ENCODE measurements at places on chromosomes 16 and 17.

DNA sequence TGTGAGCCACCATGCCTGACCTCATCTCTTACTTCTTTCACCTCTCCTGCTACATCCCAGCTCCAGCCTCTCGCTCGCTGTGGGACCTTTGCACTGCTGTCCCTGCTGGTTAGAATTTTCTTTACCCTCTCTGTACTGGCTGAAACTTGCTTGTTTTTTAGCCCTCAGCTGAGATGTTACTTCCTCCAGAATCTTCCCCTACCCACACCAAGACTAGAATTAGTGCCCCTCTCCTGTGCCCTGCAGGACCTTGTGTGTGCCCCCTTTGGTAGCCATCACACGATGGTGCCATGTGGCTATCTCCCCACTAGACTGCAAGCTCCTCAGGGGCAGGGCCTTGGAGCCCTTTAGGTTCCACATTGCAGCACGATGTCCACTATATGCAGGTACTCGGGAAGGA, 84.1 kb downstream of the AIPL1 start:
- DNase-seq = no peak

DNA sequence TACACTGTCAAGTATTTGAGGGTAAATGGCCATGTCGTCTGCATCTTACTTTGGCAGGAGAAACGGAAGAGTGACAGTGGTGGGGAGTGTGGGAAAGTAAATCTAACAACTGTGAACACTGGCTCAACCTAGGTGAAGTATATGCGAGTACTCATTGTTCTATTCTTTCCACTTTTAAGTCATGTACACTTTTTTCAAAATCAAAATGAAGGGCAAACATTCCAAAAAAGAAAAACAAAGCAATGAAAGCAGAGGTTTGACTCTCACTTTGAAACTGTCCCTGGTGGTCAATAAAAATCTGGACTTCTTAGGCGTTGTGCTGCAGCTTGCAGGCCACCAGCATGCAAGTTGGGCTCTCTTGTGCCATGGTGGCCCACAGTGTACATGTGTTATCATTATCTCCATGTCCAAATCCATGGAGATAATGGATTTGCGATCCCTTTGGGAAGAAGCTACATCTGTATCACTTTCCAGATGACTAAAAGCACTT, 32.7 kb downstream of the STAT5B start:
- DNase-seq = no peak

- no peak for DNase-seq
Observed at GRCh38 chr16:72224260-72224768, 52.4 kb upstream of the PMFBP1 start.

DNA sequence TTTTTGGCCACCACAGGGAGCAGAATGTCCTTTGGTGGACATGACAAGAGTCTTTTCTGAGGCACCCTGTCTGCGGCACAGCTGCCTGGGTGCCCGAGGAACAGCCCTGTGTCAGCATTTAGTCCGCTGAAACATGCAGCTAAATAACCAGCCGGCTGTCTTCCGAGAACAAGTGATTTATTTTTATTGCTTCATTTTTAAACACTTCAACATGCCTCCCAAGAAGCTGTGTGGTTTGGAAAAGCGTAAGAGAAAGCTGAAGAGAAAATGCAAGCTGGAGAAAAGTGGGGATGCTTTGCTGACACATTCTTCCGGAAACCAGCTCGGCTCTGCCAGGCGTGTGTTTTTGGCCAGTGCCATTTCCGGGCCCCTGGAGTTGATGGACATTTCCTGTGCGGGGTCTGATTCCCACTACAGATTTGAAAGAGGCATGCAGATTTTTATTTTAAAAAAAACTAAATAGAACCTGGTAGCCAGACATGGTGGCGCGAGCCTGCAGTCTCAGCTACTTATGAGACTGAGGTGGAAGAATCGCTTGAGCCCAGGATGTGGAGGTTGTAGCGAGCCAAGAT, 94.7 kb downstream of the SEC14L1 start:
- DNase-seq = peak; percentile 88

GRCh38 chr17:4516735-4517134, 18.1 kb downstream of the SPNS2 start:
- no peak for DNase-seq

DNA sequence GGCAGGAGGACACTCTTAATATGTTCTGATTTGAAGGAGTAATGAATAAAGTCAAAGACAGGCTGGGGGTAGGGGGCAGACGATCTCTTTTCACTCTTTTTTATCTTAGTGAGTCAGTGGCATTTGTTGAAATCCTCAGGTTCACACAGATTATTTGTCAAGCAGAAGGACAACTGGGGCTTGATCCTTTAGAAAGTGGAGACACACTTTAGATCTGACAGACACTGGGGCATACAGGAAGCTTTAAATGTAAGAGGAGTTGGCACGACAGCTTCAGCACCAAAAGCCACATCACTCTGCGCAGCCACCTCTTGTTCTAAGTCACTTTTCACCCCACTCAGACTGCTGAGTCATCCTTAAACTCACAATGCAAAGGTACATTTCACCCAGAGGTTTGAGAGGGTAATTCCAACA, 121.5 kb downstream of the STXBP4 start:
- DNase-seq = peak; percentile 57

- no peak for DNase-seq
Observed at GRCh38 chr17:72121164-72122009, 567 bp downstream of the SOX9 start.

GRCh38 chr17:9002227-9002605, 19.1 kb upstream of the NTN1 start:
- no peak for DNase-seq

DNA sequence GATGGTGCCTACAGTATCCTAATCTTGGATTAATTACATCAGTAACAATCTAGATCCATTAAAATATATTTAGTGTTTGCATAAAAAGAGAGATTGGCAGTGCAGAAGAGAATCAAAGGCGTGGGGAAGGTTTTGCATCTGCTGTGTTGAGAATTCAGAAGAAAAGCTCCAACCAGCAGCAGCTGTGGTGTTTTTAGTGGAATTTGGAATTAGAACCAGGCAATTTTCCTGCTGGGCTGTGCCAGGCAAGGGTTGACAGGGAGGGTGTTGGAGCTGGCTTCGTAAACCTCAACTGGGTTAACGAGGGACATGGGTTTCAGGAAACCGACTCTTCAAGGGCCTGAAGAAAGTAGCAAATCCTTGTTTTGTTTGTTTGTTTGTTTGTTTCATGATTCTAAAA, 107.8 kb upstream of the WSCD1 start:
- DNase-seq = no peak

DNA sequence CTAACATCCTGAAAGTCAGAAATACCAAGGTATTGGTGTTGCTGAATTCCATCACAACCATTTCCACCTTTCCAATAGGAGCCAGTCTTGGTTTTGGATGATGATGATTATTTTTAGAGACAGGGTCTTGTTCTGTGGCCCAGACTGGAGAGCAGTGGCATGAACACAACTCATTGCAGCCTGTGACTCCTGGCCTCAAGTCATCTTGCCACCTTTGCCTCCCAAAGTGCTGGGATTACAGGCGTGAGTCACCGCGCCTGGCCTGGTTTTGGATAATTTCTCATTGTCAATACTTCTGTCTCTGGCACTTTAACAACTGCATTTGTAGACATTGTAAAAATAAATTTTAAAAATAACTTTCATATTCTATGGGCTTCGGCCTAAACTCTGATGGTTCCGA, 22.6 kb downstream of the STAT5B start:
- no peak for DNase-seq

GRCh38 chr16:73060892-73061490, 13.1 kb upstream of the ZFHX3 start:
- DNase-seq = no peak

- peak; percentile 47 for DNase-seq
Observed at GRCh38 chr16:84391151-84392030, 23.1 kb downstream of the ATP2C2 start.

DNA sequence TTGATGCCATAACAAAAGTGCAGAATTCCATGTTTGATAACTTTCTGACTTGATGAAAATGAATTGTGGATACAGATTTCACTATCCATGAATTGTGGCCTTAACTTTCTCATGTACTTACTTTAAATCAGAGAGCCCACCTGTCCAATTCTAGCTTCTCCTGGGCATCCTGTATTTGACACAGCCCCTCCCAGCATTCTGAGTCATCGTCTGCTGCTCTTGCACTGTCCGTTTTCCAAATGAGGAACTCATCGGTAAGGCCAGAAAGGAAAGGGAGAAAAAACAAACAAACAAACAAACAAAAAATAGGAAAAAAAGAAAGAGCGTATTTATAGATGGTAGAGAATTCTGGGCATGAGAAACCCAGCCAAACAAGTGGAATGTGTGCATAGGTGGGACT, 361.6 kb downstream of the WWOX start:
- DNase-seq = no peak

GRCh38 chr16:92431-93339, 14.7 kb downstream of the MPG start:
- DNase-seq = no peak

DNA sequence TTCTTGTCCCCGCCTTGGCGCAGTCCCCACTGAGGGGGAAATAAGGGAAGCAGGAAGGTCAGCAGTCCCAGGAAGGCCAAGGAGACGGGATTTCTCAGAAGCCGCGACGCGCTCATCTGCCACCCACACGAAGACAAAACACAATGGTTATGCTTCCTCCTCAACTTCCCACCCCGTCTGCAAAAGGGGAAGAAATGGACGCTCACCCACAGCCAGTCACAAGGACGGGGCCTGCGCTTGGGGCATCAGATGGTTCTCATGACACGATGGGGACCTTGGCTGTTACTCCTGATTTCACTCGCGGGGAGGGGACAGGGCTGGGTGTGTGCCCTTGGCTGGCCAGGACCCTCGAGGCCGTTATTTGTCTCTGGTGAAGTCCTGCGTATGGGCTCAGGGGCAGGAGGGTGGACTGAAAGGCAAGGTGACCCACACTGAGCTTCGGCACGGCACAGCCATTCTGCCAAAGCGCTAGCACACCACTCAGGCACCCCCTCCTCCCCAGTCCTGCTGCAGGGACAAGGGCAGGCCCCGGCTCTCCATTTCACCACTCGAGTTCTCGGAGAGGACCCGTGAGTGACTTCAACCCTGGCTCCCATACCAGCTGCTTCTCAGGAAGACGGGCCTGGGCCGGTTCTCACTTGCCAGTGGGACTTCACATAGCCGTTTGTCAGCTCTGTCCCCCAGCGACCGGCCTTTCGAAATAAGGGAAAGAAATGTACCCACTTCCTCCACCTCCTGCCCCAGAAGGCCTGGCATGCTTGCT, 84.5 kb downstream of the ABR start:
- peak; percentile 32 for DNase-seq

GRCh38 chr17:78359997-78360370, at the start of gene SOCS3:
Gene SOCS3, minus strand, starts transcription at chr17:78360077. Its CDS starts 982 bp downstream, at chr17:78359095.
- DNase-seq = peak; percentile 97

GRCh38 chr17:36938566-36939051, 1.3 kb downstream of the LHX1 start:
- no peak for DNase-seq

DNA sequence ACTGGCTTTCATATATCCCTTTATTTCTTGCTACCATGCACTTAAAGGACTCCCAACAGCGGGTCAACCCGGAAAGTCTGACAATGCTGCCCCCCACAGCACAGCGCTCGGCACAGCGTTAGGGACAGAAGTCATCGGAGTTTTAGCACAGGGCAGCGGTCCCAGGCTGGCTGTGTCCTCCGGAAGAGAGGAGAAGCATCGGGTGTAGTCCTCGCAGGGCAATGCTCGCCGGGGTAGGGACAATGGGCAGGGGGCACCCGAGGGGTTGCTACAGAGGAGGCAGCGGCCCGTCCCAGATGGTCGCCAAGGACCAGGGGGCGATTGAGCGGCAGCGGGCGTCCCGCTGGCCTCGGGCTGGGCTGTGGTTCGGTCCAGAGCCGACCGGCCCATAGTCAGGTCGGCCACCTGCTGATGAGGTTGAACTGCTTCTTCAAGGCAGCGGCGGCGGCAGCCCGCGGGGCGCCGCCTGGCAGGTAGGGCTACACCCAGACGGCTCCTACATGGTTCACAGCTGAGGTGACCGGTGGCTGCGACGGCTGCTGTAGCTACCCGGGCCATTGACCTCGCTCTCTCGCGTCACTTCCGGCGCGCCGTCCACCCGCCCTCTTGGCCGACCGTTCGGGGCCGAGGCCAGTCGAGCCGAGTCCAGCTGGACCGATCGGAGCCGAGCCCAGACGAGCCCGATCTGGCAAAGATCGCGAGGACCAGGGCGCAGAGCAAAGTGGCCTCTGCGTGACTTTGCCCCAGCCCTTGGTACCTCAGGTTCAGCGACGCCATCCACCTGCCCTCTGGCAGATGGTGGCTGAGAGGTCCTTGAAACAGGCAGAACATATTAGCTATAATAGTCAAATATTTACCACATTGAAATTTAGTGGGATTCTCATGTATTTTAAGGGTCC, 4.7 kb upstream of the LCMT1 start:
- peak; percentile 37 for DNase-seq

DNA sequence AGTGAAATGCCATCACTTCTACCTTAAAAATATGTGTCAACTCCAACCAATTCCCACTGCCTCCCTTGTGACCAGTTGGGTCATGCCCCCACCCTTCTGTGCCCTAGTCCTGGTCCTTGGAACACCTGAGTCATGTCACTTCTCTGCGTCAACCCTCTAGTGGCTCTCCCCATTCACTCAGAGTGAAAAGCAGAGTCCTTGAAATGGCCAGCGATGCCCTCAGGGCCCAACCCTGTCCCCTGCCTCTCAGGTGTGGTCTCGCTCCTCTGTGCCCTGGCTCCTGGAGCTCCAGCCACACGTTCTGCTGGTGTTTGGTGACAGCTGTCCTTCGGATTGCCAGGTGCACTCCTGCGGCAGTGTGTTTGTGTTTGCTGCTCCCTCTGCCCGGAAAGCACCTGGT, 89.2 kb downstream of the SPECC1 start:
- DNase-seq = no peak
